Cerebellar cortex (tissue), 1 donor: ENCODE measurements at places on chromosomes 16 and 17.

GRCh38 chr17:13410874-13411273 is 190.9 kb downstream of the HS3ST3A1 start:
- DNase-seq, result no peak

DNA sequence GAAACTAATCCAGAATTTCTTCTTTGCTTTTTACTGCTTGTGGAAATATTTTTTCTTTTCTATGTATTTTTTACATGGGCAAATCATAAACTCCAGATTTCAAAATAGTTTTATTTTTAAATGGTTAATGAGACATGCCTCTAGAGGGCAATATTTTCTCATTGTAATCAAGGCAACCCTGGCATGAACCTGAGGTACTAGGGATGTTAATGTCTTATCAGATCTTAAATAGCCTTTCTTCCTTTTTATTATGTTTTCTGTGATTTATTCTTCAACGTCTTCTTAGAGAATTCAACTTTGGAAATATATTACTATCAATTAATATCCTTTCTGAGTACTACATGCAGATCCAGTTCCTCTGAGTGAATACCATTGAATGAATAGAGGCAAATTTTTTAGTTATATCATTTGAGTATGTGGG is 324.7 kb downstream of the BCAS3 start:
- peak; percentile 37 for DNase-seq

GRCh38 chr17:33904476-33904875 is 350.6 kb upstream of the CCL2 start:
- DNase-seq, result no peak

DNA sequence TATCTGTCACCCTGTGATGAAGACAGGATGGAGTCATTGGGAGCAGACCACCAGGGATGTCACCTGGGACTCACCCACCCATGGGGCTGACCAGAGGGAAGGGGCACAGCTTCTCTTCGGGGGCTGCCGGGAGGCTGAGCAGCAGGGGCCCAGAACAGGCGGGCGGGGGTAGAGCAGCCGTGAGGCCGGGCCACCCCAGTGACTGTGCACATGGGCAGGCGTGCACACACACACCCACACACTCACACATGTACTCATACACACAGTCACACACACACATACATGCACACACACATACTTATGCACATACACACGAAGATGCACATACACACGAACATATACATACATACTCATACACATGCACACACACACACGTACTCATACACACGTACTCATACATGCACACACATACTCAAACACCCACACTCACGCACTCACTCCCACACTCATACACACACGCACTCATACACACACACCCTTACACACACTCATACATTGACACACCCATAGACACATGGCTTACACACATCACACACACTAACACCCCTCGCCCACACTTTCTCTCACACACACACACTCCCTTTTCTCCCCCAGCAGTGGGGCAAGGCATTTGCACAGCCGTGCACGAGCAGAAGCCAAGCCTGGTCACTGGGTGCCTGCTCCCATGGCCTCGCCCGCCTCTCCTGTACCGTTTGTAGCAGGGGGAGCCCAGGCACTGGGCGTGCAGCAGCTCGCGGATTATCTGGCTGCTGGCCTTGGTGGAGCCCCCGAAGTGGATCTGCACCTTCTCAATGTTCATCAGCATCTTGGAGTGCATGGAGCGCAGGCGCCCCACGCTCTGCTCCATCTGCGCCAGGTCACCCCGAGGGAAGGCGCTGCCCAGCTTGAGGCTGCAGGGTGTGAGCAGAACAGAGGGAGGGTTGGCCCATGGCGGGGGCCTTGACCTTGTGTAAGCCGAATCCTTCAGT is 12.4 kb downstream of the UBALD2 start:
- no peak for DNase-seq

DNA sequence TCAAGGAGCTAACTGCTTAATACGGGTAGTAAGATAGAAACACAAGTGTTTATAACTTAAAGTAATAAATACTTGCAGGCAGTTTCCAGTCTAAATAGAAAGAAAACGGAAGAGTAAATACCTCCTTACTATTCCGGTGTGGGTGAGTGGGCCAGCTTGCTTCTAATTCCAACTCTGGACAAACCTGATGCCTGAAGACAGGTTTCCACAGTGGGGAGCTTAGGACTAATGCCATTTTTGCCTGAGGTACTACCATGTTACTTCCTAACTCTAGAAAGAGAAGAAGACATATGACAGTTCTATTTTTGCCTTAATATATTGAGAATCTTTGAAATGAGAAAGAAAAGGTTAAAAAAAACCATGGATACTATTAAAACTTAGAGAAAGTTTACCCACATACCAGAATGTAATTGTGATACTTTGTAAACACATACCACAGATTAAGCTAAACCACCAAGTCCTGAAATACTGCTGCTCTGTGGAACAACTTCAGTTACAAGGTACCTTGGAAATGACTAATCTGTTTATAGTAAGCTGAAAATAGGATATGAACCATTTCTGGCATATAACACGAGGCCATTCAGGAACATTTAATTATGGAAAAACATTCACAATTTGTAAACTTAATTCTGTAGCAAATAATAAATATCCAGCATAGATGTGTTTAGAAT is 70.2 kb downstream of the ZZEF1 start:
- peak; percentile 34 for DNase-seq

GRCh38 chr17:76989519-76989918 is 121.3 kb downstream of the MGAT5B start:
- DNase-seq, result no peak

DNA sequence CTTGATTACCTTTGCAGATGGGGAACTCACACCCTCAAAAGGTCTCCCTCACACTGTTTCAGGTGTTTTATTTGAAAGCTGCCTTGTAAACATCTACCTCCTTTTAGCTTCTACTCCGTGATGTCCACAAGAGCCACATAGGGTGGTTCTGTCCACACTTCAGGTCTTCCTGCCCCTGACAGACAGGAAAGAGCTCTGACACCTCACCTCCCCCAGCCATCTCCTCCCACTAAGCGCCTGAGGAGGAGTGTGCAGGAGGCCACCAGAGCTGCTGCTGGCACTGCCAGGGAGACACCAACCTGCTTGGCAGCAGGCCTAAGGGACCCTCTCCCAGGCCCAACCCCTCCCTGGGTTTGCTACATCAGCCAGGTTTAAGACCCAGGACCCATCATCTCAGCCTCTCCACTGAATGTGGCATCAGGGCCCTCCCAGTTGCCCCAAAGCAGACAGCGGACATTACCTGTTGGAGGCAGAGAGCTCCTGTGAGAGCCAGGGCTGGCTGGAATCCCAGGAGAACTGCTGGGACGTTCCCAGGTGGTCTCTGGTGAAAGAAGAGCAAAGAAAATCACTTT is 76.4 kb upstream of the RCVRN start:
- DNase-seq, result no peak

DNA sequence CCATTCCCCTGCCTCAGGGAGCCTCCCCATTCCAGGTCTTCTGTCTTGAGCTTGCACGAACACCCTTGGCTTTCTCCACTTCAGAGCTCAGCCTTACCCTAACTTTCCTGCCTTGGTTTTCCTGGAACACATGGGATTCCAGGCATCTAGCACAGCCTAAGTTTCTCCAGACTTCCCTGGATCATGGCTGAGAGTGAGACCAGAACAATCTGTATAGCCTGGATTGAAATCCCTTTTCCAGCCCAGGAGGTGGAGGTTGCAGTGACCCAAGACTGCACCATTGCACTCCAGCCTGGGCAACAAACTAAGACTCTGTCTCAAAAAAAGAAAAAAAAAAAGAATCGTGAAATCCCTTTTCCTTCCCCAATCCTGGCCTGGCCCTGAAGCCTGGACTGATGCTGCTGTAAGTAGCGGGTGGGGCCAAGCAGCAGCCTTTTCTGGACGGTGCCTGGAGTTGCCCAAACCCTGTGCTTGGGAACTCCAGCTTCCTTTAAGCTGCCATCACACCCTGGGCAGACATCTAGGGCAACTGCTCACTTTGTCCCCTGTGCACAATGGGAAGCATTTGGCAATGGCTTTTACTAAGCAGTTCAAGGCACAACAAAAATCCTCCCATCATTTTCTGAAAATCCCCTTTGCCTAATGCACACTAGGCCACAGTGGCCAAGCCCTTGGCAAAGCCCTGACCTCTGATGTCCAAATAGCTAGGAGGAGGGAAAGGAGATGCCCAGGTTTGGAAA is 12.0 kb upstream of the SLC16A5 start:
- DNase-seq, result no peak

- peak; percentile 76 for DNase-seq
Observed at GRCh38 chr16:2964475-2965336, 631 bp downstream of the KREMEN2 start.

DNA sequence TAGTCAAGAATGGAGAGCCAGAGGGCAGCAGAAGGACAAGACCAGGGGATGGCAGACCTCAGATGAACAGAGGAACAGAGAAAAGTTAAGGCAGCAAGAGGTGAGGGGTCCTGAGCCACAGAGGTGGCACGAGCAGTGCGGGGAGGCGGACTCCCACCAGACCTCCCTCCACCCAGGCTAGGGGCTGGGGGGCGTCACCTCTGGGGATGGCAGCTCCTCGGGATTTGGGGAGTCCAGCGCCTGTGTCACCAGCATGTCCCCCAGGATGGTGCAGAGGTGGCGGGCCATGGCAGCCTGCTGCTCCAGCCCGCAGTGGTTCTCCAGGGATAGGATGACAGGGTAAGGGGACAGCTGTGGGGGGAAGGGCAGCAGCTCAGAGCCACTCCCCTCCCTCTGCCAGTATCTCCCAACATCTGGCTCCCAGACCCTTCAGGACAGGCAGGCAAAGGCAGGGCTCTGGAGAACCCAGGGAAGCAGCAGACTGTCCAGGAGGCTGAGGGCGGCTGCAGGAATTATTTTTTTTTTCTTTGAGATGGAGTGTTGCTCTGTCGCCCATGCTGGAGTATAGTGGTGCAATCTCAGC is 15.8 kb downstream of the PLCD3 start:
- no peak for DNase-seq

GRCh38 chr17:72561266-72561665 is 440.4 kb downstream of the SOX9 start:
- no peak for DNase-seq

DNA sequence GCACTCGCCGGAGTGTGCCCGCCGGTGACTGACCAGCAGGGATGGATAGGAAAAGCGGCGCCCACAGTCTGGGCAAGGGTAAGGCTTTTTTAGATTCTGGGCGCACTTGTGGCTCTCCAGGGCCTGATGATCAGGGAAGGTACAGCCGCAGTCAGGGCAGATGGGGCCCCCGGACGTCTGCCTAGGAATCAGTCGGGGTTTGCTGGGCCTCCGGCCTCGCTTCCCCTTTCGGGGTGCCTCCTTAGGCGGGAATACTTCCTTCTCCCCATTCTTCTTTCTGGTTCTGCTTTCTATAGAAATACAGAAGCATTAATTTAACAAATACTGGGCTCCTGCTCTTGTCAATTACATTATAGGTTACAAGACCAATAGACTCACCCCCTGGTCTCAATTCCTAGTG is 5.0 kb downstream of the ZNF689 start:
- no peak for DNase-seq

- peak; percentile 31 for DNase-seq
Observed at GRCh38 chr16:16143038-16143763, 80.1 kb downstream of the ABCC6 start.

GRCh38 chr17:75588596-75589011 is 1.0 kb downstream of the MYO15B start:
- no peak for DNase-seq

DNA sequence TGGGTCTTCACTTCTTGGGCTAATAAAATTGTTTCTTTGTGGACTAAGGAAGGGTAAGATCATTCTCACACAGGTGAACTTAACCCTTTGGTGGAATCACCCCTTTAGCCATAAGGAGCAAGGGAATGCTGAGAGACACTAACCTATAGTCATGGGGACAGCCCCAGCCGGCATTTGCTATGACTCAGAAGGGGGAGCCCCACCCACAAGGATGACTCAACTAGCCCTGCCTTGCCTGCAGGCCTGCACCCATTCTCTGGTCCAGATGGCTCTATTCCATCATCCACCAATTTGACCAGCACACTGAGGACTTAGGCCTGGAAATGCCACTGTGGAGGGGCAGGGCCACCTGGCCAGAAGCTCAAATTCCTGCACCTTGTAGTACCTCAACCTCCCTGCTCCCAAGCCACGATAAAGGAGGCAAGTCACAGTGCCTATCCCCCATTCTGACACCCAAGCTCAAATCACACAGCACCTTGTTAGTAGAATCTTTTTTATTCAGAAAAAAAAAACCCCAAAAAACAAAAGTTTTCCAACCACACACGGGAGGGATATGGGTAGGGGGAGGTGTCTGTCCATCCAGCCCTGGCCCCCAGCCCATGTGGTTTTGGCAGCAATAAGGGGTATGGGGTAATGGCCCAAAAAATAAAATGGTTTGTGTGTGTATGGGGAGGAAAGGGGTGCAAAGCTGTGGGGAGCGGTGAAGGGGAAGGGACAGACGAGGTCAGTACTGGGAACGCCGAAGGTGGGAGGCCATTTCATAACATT is 3.0 kb downstream of the PFN1 start:
- peak; percentile 51 for DNase-seq

- DNase-seq, result peak; percentile 28
Observed at GRCh38 chr16:15949210-15950160, at the start of gene ABCC1. TSS of gene ABCC1 (plus strand) at chr16:15949616. CDS start at chr16:15949752, 136 bp downstream.

- no peak for DNase-seq
Observed at GRCh38 chr16:83727018-83727417, 80.8 kb upstream of the HSBP1 start.

DNA sequence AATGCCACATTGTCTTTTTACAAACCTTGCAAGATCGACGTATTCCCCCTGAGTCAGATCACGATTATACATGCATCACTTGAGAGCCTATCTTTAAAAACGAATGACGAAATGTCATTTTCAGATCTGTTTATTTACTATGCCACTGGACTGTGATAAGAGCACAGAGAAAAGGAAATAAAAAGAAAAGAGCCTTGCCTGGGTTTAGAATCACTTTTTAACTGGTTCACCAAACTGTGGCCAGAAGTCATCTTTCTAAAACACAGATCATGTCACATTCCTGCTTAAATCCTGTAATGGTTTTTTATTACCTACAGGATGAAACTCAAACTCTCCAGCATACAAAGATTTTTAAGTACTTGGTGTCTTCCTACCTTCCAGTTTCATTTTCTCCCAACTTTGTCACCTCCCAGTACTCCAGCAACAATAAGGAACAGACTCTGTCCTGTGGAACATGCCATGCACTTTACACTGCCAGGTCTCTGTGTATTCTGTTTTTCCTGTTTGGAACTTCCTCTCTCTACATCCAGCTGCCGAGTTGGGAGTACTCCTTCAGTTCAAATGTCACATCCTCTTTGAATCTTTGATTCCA is 91.5 kb downstream of the SNX11 start:
- no peak for DNase-seq

GRCh38 chr17:41496803-41497484 is 7.2 kb upstream of the KRT36 start:
- peak; percentile 44 for DNase-seq

- DNase-seq, result no peak
Observed at GRCh38 chr17:36849871-36850348, 87.4 kb upstream of the LHX1 start.

GRCh38 chr16:4232541-4233386 is 9.1 kb downstream of the SRL start:
- DNase-seq, result peak; percentile 34

GRCh38 chr17:12098568-12098967 is 77.9 kb downstream of the MAP2K4 start:
- no peak for DNase-seq
